ENCODE measurements at places on chromosomes 6 and 20.

GRCh38 chr6:166955121-166955864 lies 1.1 kb downstream of the RNASET2 start:
- DNase-seq, result no peak

GRCh38 chr6:37039958-37040357 lies 34.5 kb downstream of the FGD2 start:
- no peak for DNase-seq

DNA sequence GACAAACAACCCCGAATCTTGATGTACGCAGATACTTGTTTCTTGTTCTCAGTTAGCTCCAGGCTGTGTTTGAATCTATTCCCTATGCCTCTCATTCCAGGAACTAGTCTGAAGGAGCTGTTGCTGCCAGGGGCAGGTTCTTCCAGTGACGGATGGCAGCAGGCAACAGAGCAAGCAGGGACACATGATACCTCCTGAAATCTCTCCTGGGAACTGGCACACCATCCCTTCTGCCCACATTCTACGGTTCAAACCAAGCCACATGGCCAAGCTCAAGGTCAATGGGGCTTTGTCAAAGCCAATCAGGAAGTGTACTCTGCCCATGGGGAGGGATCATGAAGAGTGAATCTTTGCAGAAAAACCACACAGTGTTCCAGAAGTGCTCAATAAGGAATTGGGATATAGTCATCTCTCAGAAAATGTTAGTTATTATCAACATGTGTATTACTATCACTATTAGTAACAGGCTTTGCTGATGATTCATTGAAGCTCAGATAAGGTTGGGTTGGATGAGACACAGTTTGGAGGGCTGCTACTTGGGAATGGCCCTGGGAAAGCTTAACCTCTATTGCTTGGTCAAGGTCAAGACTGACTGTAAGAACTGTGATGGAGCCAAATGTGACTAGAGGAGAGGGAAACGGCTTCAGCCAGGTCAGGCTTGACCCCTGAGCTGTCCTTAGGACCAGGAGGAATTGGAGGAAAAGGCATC lies 454.9 kb downstream of the PTPRT start:
- DNase-seq, result peak; percentile 59

GRCh38 chr6:51857134-51857533 lies 230.3 kb downstream of the PKHD1 start:
- DNase-seq, result no peak

- peak; percentile 18 for DNase-seq
These were observed 427.3 kb downstream of the KIF16B start for GRCh38 chr20:16145919-16146318.

- DNase-seq, result no peak
These were observed 159.4 kb downstream of the CDK19 start for GRCh38 chr6:110655821-110656220.

GRCh38 chr6:2232445-2232844 lies 13.0 kb downstream of the GMDS start:
- no peak for DNase-seq

- DNase-seq, result no peak
These were observed 477.8 kb downstream of the HACE1 start for GRCh38 chr6:104381907-104382306.

- DNase-seq, result no peak
These were observed 37.4 kb upstream of the SIRT5 start for GRCh38 chr6:13536796-13537526.

DNA sequence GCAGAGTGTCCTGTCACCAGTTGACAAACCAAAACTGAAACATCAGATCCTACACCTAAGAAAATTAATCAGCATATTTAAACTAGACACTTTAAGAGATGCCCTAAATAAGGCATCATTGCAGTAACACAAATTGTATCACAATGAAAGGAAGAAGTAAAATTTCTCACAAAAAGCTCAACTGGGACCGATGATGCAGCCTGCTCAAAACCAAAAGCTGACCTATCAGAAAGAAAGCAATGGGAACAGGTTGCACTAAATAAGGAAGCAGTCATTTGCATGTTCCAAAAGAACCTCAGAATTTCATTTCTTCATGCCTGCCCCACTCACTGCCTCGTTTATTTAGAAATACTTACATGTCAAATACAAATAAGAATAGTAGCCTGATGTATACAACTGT lies 12.1 kb downstream of the HIVEP2 start:
- no peak for DNase-seq

- no peak for DNase-seq
These were observed 1.5 kb upstream of the COL9A3 start for GRCh38 chr20:62815066-62815991.

DNA sequence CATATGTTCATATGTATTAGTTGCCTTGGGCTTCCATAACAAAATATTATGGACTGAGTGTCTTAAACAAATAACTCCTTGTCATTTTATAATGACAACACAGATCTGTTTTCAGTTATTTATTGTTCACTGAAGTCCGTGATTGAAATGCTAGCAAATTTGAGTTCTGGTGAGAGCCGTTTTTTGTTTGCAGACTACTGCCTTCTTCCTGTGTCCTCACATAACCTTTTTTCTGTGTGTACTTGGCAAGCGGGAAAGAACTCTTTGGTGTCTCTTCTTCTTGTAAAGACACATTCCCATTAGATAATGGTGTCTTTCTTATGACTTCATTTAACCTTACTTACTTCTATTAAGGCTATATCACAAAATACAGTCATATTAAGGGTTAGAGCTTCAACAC lies 482.9 kb upstream of the EYS start:
- DNase-seq, result no peak

GRCh38 chr6:96939007-96939805 lies 14.7 kb downstream of the KLHL32 start:
- DNase-seq, result peak; percentile 75

- DNase-seq, result no peak
These were observed 65.7 kb upstream of the EEF1A1 start for GRCh38 chr6:73586416-73586974.

- DNase-seq, result no peak
These were observed 244.3 kb downstream of the TSHZ2 start for GRCh38 chr20:53216478-53216855.

DNA sequence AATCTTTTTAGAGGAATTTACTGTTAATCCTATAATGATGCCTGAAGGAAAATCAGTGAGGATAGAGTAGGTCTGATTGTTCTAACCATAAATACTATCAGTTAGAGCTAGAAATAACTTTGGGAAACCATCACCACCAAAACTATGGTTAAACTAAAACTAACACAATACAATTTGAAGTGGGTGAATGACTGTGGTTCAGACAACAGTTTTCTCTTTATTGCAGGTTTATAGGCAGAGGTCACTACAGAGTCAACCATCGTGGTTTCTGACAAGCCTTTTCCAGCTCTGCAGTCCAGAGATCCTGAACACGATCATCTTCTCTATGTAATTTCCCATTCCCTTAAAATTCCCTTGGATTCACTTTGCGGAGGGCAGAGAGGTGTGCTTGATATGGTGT lies 134.3 kb downstream of the IBTK start:
- DNase-seq, result no peak

- no peak for DNase-seq
These were observed 253.7 kb downstream of the TMEM242 start for GRCh38 chr6:157069585-157069984.

DNA sequence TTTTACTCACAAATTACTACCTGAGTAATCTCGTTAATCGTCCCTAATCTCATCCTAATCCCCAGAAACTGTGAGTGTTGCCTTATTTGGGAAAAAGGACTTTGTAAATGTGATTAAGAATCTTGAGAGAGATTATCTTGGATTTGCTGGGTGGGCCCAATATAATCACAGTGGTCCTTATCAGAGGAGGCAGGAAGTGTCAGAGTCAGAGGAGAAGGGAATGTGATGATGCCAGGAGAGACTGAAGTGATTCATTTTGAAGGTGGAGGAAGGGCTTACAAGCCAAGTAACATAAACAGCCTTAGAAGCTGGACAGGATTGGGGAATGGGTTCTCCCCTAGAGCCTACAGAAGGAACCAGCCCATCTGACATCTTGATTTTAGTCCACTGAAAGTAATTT lies 16.7 kb downstream of the RPP21 start:
- DNase-seq, result no peak

DNA sequence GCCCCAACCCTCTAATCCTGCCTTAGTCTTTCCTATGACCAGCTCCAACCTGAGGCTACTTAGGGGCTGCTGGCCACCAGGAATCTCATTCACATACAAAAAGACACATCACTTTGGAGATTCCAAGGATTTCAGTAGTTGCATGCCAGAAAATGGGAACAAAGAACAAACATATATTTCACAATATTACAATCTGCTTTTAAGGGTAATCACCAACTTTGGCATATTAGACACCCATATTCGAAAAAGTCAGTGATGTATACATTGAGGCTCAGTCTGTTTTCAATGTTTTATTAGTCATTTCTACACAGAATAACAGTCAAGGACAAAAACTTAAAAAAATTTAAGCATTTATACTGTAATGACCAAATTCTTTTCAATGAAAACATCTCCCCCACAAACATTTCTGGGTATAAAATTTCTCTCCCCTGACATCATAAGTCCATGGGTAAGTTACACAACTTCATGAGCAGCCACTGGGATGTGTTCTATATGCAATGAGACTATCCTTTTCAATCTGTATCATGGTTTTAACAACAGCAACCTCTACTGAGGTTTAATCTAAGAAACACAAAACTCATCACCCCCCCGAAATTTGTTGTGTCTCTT lies 103.5 kb downstream of the MAP7 start:
- no peak for DNase-seq

- DNase-seq, result peak; percentile 31
These were observed 534.2 kb downstream of the HACE1 start for GRCh38 chr6:104325341-104326172.

GRCh38 chr6:167565884-167566599 lies 241.2 kb downstream of the TTLL2 start:
- DNase-seq, result no peak

GRCh38 chr6:140355476-140355875 lies 981.0 kb upstream of the CITED2 start:
- no peak for DNase-seq

- no peak for DNase-seq
These were observed 28.1 kb downstream of the ROS1 start for GRCh38 chr6:117397536-117398227.

DNA sequence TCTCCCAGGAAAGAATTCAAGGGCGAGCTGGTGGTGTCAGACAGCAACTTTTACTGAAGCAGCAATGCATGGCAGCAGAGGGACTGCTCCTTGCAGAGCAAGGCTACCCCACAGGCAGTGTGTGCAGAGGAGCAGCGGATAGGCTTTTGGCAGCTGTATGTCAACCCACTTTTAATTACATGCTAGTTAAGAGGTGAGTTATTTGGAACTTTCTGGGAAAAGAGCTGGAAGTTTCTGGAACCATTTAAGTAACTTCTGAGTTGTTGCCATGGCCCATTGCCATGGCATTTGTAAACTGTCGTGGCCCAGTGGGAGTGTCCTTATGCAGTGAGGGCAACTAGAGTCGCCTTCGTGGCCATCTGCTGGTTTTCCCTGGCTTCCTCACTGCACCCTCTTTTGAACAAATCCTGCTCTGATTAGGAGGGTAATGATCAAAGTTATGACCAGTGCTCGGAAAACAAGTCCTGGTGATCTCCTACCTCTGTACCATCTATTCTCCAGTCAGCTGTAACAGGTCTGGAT lies 34.0 kb downstream of the BPIFB4 start:
- no peak for DNase-seq

GRCh38 chr6:110329714-110330436 lies 28.3 kb downstream of the METTL24 start:
- DNase-seq, result no peak

DNA sequence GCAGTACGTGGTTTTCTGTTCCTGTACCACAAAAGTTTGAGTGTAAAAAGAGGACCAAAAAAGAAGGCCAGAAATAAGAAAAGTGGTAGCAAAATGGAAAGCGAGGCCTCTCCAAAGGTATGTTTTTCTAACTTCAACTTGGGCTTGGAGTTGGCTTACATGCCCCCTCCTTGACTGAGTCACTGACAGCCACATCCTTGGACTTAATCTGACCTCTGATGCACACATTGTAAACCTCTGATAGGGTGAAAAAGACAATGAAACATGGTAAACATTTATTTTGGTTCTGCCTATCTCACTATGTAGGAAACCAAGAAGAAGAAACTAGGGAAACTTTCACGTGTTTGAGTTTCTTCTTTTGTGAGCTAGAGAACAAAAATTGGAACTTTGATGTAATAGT lies 503.2 kb upstream of the ID4 start:
- DNase-seq, result no peak

All from NCI-H2171 treated with DMSO at 0.1 percent for 48 hours (cell line).